ENCODE measurements at places on chromosomes 2 and 18.

DNA sequence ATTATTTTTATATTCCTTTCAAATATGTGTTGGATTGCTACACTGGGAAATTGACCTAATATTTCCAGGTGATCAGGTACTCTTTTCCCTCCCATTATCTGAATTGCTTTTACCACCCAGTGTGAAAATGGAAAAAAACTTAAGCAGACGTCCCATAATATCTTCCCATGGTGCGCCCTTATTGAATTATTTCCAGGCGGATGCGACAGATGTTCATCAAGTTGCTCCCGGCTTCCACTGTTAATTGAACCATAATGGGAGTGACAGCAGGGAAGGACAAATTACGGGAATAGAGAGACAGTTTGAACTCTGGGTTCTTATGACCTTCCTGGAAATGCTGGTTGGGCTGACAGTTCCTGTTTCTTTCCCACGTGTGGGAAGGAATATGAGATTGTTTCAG is 93.3 kb downstream of the THSD7B start:
- DNase-seq: no peak

DNA sequence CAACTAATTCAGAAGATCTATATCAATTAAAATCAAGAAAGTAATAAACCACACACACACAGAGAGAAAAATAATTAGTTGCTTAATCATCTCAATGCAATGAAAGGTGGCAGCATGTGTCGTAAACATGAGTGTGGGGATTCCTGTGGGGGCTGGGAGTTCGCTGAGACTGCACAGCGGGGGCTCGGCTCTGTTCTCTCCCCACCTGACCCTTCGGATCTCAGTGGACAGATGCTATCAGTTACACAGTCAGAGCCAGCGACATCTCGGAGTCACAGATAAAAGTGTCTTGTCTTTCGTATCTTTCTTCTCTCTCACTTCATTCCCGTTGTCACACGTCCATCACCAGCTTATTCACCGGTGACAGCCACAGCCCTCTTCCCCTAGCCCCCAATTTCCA is 37.1 kb downstream of the COLEC12 start:
- no peak for DNase-seq

GRCh38 chr2:239688122-239688681 is 287.4 kb upstream of the HDAC4 start:
- DNase-seq: no peak

DNA sequence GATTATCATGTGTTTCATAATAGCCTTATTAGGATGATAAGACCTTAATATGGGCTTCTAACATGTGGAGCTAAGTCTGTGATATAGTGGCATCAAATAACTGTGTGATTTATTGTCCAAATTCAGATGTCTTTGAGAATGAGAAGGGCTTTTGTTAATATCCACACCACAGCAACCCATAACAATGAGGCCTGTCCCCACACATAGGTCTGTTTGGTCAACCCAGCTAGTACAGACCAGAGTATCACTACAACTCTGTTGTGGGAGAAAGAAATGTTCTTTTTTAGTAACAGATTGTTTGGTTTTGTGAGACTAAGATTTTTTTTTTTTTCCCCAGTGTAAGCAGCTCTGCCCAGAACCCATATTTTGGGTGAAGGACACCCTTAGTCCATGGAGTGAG is 439.2 kb downstream of the PIK3C3 start:
- no peak for DNase-seq

- DNase-seq: no peak
Observed at GRCh38 chr2:110848071-110848470, 115.7 kb downstream of the ACOXL start.
